ENCODE measurements at places on chromosomes 1 and 21. TPM values are rescaled to one million over a fixed set of nuclear protein-coding genes. Genes with fewer than 3 reads are reported as not detected.

DNA sequence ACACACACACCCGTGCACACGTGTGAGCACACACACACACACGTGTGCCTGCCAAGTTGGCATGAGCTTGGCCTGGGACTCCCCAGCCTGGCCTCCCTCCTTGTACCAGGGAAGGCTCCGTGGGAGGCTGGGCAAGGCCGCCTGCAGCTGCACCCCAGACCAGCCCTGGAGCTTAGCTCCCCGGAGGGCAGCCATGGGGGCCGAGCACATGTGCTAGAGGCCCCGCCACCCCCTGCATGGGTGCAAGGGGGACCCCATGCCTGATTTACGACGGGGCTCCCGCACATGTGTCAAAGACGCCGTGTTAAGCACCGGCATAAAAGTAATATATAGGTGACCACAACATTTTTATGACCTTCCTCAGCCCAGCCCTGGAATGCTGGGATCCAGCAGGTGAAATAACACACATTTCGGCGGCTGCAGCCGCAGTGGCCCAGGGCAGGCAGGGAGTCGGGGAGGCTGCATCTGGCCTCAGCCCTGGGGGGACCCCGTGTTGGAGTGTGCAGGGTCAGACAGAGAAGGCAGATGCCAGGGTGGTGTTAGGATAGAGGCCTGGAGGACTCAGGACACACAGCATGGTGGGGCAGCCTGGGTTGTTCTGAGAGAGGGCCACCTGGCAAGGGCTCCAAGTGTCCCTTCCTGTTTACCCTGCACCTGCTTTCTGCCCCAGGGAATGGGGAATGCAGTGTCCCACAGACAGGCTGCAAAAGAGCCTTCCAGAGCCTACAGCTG, 56.3 kb downstream of the WNT9A start:
- DNase-seq = no peak
- no peak overlapping the region for H3K4me3 ChIP-seq
- no peaks in the 10 kb centered on the region for H3K36me3 ChIP-seq
- no peaks in the 10 kb centered on the region for H3K4me1 ChIP-seq
- no peak overlapping the region for H3K27ac ChIP-seq

DNA sequence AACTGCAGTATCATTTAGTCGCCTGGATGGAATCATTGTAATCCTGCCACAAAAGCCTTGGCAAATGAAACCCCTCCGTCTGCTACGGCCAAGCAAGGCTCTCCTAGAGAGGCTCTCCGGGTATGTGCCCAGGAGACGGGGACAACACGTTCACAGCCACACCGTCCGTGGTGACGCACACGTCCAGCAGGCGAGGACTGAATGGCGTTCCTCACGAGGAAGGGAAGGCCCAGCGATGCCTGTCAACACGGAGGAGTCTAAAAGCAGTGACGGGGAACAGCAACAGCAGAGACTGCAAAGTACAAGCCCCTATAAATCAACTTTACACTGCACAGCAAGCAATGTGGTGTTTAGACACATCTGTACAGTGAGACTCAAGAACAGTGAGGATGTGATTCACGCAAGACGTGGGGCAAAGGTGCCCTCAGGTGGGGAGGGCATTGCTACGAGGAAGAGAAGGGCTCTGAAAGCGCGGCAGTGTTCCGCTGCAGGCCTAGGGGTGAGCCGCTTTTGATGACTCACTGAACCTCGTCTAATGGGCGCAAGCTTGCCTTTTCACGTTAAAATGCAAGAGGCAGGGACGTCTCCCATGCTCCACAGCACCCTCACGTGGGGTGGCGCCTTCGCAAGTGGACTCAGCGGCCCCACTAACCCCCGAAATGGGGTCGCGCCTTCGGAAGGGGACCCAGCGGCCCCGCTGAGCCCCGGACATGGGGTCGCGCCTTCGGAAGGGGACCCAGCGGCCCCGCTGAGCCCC, 6.8 kb downstream of the WRAP73 start:
- H3K36me3 ChIP-seq = no peaks in the 10 kb centered on the region
- H3K4me1 ChIP-seq = no peaks in the 10 kb centered on the region
- no peak for DNase-seq

GRCh38 chr1:240956020-240956419, 344.1 kb upstream of the GREM2 start:
- no peak for DNase-seq
- H3K4me3 ChIP-seq = no peak overlapping the region
- H3K36me3 ChIP-seq = no peaks in the 10 kb centered on the region
- no peaks in the 10 kb centered on the region for H3K4me1 ChIP-seq

DNA sequence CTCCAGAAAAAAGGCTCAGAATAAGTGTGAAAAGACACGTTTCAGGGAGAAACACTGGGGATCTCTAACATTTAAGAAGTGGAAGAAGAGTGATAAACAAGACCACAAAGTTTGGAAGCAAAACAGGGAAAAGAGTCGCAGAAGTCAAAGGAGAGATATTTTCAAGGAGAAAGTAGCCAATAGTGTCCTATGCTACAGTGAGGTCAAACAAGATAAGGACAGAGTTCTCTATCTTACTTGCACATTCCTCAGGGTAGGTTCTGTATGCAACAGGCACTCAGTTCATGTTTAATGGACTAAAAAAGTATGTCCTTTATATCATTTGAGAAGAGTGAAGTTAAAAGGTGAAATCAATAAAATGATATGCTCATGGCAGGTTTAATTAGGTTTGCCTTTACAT, 13.8 kb upstream of the EDEM3 start:
- peaks cover 10% of the 10 kb centered on the region for H3K27me3 ChIP-seq
- no peak overlapping the region for H3K27ac ChIP-seq
- no peak overlapping the region for H3K4me3 ChIP-seq
- H3K36me3 ChIP-seq = no peaks in the 10 kb centered on the region

DNA sequence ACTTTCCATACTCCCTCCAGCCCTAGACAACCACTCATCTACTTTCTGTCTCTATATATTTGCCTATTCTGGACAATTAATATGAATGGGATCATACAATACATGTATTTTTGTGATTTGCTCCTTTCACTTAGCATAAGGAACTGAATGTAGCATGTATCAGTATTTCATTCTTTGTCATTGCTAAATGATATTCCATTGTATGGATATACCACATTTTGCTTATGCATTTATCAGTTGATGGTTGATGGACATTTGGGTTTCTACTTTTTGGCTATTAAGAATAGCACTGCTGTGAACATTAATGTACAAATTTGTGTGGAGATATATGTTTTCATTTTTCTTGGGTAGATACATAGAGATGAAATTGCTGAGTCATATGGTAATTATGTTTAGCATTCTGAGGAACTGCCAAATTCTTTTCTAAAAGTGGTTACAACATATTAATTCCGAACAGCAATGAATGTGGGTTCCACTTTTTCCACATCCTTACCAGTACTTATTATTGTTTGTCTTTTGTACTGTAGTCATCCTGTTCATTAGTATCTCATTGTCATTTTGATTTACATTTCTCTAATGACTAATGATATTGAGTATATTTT, 121.0 kb downstream of the LRRC40 start:
- H3K36me3 ChIP-seq = no peaks in the 10 kb centered on the region
- H3K27ac ChIP-seq = no peak overlapping the region
- no peak for DNase-seq
- H3K4me3 ChIP-seq = no peak overlapping the region

DNA sequence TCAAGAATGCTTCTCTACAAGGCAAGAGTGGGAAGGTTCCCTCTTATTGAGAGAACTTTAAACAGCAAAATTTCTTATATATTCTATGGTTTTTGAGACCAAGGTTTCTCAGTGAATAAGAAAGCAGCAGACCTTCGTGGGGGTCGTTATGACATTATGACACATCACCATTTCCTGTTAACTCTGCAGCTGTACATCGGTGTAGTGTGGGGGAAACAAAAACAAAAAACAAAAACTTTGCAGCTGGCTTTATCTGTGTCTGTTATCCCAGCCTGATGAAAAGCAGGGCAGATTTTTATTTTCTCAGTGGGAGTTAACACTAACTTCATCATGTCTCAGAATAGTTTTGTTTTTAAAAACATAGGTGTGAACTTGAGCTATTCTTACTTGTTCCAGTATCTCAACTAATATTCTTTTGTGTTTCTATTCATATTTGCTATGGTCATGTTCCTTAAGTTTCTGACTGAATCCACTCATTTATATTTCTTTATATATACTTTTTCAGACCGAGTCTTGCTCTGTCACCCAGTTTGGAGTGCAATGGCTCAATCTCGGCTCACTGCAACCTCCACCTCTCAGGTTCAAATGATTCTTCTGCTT, 2.1 kb downstream of the SDE2 start:
- H3K36me3 ChIP-seq = peaks cover 3% of the 10 kb centered on the region
- peaks cover 39% of the 10 kb centered on the region for H3K4me1 ChIP-seq
- DNase-seq = peak; percentile 57
- no peak overlapping the region for H3K4me3 ChIP-seq
- no peaks in the 10 kb centered on the region for H3K27me3 ChIP-seq

DNA sequence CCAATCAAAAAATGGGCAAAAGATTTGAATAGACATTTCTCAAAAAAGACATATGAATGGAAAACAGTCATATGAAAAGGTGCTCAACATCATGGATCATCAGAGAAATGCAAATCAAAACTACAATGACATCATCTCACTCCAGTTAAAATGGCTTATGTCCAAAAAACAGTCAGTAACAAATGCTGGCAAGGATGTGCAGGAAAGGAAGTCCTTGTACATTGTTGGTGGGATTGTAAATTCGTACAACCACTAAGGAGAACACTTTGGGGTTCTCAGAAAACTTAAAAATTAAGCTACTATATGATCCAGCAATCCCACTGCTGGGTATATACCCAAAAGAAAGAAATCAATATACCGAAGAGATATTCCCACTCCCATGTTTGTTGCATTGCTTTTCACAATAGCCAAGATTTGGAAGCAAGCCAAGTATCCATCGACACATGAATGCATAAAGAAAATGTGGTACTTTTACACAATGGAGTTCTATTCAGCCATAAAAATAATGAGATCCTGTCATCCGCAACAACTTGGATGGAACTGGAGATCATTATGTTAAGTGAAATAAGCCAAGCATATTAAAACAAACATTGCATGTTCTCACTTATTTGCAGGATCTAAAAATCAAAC, 17.9 kb downstream of the GBP5 start:
- no peaks in the 10 kb centered on the region for H3K36me3 ChIP-seq
- no peak overlapping the region for H3K27ac ChIP-seq
- H3K4me3 ChIP-seq = no peak overlapping the region
- no peaks in the 10 kb centered on the region for H3K4me1 ChIP-seq
- peak; percentile 60 for DNase-seq

- no peaks in the 10 kb centered on the region for H3K27me3 ChIP-seq
- no peaks in the 10 kb centered on the region for H3K4me1 ChIP-seq
- H3K36me3 ChIP-seq = no peaks in the 10 kb centered on the region
- DNase-seq = no peak
Measured at GRCh38 chr1:13582713-13583443, 754 bp upstream of the PDPN start.

- H3K4me3 ChIP-seq = no peak overlapping the region
- no peaks in the 10 kb centered on the region for H3K27me3 ChIP-seq
Measured at GRCh38 chr1:205677167-205677566, 3.1 kb downstream of the SLC45A3 start.

- no peak overlapping the region for H3K4me3 ChIP-seq
- no peaks in the 10 kb centered on the region for H3K4me1 ChIP-seq
- DNase-seq = no peak
- peaks cover 28% of the 10 kb centered on the region for H3K36me3 ChIP-seq
Measured at GRCh38 chr1:3740042-3740441, 12.2 kb upstream of the CCDC27 start.

GRCh38 chr1:248807067-248807737, 18.5 kb downstream of the SH3BP5L start:
- H3K4me1 ChIP-seq = peaks cover 2% of the 10 kb centered on the region
- no peaks in the 10 kb centered on the region for H3K27me3 ChIP-seq
- DNase-seq = peak; percentile 26
- H3K4me3 ChIP-seq = no peak overlapping the region

DNA sequence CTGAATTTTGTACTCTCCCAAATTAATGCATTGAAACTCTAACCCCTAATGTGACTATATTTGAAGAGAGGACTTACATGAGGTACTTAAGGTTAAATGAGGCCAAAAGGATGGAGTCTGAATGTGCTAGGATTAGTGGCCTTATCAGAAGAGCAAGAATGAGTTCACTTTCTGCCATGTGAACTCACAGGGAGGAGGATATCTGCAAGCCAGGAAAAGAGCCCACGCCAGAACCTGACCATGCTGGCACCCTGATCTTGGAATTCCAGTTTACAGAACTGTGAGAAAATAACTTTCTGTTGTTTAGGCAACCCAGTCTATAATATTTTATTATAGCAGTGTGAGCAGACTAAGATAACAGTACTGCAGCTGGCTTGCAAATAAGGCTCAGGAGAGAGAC, 12.2 kb upstream of the FASLG start:
- no peaks in the 10 kb centered on the region for H3K27me3 ChIP-seq
- H3K27ac ChIP-seq = no peak overlapping the region
- no peaks in the 10 kb centered on the region for H3K36me3 ChIP-seq
- H3K4me1 ChIP-seq = peaks cover 10% of the 10 kb centered on the region

DNA sequence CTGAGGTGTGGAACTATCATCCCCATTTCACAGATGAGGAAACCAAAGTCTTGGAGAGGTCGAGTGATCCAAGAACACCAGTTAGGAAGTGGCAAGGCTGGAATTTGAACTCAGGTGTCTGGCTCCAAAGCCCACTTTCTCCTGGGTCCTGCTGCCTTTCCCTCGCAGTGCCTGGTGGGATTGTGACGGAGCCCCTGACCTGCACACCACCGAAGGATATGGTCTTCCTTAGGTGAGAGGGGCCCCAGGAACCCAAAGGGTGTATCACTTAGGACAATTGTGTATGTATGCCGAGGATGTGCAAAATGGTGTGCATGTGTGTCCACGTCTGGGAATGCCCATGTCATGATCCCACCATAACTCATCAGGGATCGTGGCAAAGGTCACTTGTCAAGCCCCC, 392.7 kb downstream of the MATN1 start:
- no peak for DNase-seq
- no peak overlapping the region for H3K4me3 ChIP-seq
- H3K36me3 ChIP-seq = no peaks in the 10 kb centered on the region
- H3K27ac ChIP-seq = no peak overlapping the region

GRCh38 chr1:197463142-197463541, 195.1 kb downstream of the CRB1 start:
- no peaks in the 10 kb centered on the region for H3K4me1 ChIP-seq
- H3K27ac ChIP-seq = no peak overlapping the region
- H3K4me3 ChIP-seq = no peak overlapping the region
- H3K36me3 ChIP-seq = no peaks in the 10 kb centered on the region
- no peaks in the 10 kb centered on the region for H3K27me3 ChIP-seq

DNA sequence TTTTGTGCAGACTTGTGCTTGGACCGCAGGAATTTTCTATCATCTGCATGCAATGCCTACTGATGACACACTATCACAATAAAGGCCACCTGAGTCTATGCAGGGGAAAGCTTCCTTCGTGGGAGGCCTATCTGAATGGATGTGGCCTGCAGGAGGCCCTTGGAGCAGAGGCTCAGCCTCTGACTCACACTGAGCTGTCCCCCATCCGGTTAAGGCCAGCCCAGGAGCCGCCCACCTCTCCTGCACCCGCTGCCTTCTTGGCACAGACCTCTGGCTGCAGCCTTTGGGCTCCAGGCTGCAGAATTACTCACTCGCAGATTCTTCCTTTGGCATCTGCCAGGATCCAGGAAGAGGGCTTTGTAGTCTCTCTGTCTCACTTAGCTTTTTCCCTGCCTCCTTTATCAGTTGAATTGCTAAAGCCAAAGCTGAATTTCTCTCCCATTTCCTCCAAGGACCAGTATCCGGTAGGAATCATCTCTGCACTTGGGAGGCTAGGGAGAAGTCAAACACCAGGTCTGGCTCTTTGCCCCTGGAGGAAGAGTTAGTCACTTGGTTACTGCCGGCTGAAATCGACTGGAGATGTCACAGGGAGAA, 65.1 kb upstream of the JUN start:
- H3K27ac ChIP-seq = peak overlapping the region; percentile 95
- no peaks in the 10 kb centered on the region for H3K36me3 ChIP-seq
- no peaks in the 10 kb centered on the region for H3K27me3 ChIP-seq

Gene ZNF695
- 4.8 TPM for total RNA-seq

Gene S100A2
- 4.0 TPM for total RNA-seq

Gene C1orf141
- total RNA-seq = not detected

Gene C1QA
- not detected for total RNA-seq

Gene OR14A2
- not detected for total RNA-seq

Gene IARS2
- total RNA-seq = 62.8 TPM

Gene ETNK2
- total RNA-seq = 15.5 TPM
